ENCODE measurements at places on chromosomes 1 and 21. TPM values are rescaled to one million over a fixed set of nuclear protein-coding genes. Genes with fewer than 3 reads are reported as not detected.
A peak's percentile ranks its signal among the peaks of the same experiment; 100 is the strongest.

Gene VWA5B1
- not detected for total RNA-seq

Gene AK2
- total RNA-seq: 308 TPM

Gene TMPRSS2
- total RNA-seq: 16.2 TPM

Gene CDK18
- total RNA-seq: 13.6 TPM

Gene LCE1D
- total RNA-seq: not detected

Gene AK5
- total RNA-seq: not detected

Gene PCP4
- total RNA-seq: 278 TPM

Gene SLC25A34
- 1.5 TPM for total RNA-seq

Gene C4BPA
- not detected for total RNA-seq

Gene ARHGEF19
- 11.9 TPM for total RNA-seq

Gene GSTM1
- 23.4 TPM for total RNA-seq

DNA sequence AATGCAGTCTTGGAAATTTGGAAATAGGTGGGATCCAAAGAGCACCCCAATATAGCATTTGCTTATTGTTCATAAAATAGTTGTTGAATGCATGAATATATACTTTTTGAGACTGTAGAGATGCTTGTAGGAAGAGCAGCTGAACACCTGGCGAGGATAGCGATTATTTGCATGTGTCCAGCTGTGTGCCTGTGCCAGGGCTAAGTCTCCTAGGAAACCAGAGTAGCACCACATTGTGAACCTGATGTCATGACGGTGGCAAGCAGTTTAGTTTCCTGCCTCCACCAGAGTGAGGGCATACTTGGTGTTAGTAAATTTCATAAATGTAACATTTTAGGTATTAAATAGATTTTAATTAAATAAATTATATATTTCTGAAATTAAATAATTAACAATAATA lies 37.3 kb upstream of the IRF2BP2 start:
- no peaks in the 10 kb centered on the region for H3K27me3 ChIP-seq
- H3K36me3 ChIP-seq: no peaks in the 10 kb centered on the region
- no peak overlapping the region for H3K4me3 ChIP-seq
- no peak for DNase-seq
- peaks cover 12% of the 10 kb centered on the region for H3K4me1 ChIP-seq

- no peak for DNase-seq
- H3K27ac ChIP-seq: no peak overlapping the region
- H3K4me1 ChIP-seq: no peaks in the 10 kb centered on the region
Observed at GRCh38 chr21:35681946-35682345, 378.4 kb downstream of the SETD4 start.

DNA sequence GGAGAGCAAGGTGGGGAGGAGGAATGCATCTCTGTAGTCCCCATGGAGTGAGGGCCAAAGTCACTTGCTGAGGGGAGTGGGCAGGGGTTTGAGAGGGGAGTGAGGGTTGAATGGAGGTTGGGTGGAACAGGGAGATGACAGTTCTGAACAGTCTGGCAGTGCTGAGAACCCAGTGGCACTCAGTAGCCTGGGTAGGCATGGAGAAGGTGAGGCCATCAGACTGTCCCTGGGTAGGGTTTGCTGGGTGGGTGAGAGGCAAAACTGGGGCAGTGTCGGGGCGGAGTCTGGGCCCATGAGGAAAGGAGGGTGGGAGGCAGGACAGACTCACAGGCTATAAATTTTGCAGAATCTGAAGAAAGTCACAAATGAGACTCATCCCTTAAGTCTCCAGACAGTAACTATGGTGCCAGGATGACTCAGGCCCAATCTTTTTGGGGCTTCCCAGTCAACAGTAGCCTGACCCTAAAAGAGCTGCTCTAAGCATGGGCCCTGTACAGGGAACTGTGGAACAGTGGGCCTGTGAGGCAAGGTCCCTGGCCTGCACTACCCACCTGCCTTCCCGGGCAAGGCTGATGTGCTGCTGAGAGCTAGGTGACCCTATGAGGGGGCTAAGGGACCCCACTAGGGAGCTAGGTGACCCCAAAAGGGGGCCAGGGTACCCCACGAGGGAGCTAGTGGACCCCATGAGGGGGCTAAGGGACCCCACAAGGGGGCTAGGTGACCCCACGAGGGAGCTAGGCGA lies 51.0 kb upstream of the DMRTB1 start:
- no peaks in the 10 kb centered on the region for H3K36me3 ChIP-seq
- DNase-seq: no peak
- no peak overlapping the region for H3K4me3 ChIP-seq
- H3K27ac ChIP-seq: no peak overlapping the region
- H3K4me1 ChIP-seq: peaks cover 35% of the 10 kb centered on the region

- peaks cover 59% of the 10 kb centered on the region for H3K36me3 ChIP-seq
- no peaks in the 10 kb centered on the region for H3K4me1 ChIP-seq
- DNase-seq: no peak
- no peaks in the 10 kb centered on the region for H3K27me3 ChIP-seq
Observed at GRCh38 chr1:7810395-7810794, 26.3 kb downstream of the PER3 start.

DNA sequence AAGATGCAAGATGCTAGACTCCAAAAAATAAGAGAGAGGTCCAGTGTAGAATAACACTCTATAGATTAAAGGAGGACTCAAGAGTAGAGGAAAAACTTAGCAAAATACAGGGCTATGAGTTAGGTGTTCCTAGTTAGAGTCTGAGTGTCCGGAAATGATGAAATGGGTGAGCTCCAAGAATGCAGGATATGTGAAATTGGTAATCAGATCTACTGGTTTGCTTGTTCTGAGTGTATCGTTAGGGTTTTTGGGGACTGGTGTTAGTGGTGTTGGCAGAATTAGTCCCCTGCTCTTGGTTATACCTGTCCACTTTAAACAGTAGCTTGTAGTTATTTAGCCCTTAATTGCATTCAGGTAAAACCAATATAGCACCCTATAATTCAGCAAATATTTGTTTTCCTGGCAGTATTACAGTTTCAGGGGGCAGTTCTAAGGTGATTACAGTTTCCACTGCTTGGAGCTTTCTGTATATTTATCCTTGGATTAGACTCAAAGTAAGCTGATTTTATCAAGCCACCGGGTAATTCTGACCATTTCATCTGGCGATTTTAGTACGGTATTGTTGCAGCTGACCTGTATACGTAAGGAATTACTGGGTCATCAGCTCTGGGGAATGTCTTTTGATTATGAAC lies 332.7 kb downstream of the CHRM3 start:
- no peak overlapping the region for H3K27ac ChIP-seq
- no peaks in the 10 kb centered on the region for H3K27me3 ChIP-seq
- H3K36me3 ChIP-seq: no peaks in the 10 kb centered on the region
- H3K4me1 ChIP-seq: no peaks in the 10 kb centered on the region
- no peak for DNase-seq
- no peak overlapping the region for H3K4me3 ChIP-seq

DNA sequence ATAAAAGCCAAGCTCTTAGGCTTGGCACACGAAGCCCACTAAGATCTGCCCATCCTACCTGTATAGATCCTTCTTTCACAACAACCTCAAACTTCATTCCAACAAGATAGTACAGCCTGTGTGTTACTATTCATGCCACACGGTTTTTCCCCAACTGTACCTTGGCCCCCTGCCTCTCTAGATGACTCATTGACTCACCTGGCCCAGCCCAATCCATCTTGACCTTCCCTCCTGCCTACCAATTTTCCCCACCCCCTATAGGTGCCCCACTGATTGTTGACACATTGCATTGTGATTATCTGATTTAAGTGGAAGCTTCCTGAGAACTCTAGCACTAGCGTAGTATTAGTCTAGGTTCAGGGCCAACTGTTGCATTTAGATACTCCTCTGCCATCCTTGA lies 2.0 kb upstream of the CD101 start:
- no peaks in the 10 kb centered on the region for H3K27me3 ChIP-seq
- H3K4me3 ChIP-seq: no peak overlapping the region
- DNase-seq: no peak
- H3K27ac ChIP-seq: no peak overlapping the region
- H3K4me1 ChIP-seq: no peaks in the 10 kb centered on the region

DNA sequence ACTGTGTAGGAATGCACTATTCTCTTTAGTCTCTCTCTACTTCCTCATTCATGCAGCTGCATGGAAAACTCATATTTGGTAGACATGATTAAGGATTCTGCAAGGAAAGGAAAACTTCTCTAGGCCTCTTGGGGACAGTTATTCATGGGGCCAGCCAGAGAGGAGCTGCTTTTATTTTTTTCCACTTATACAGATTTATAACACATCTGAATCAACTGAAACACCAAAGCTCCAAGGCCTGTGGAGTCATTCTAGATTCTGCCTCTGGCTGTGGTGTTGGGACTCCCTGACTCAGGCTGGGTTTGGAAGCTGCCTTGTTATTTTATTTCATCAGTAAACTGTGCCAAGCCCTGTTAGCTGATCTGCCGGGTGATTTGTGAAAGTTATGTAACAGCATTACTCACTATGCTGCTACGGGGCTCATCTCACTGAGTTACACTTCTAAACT lies 83.9 kb upstream of the EDEM3 start:
- H3K4me1 ChIP-seq: peaks cover 21% of the 10 kb centered on the region
- no peaks in the 10 kb centered on the region for H3K36me3 ChIP-seq
- peak; percentile 33 for DNase-seq
- peak overlapping the region; percentile 25 for H3K27ac ChIP-seq
- H3K27me3 ChIP-seq: no peaks in the 10 kb centered on the region

GRCh38 chr1:22414244-22414751 lies 37.4 kb upstream of the ZBTB40 start:
- peak; percentile 93 for DNase-seq
- no peaks in the 10 kb centered on the region for H3K36me3 ChIP-seq
- H3K4me3 ChIP-seq: no peak overlapping the region
- peaks cover 19% of the 10 kb centered on the region for H3K4me1 ChIP-seq

DNA sequence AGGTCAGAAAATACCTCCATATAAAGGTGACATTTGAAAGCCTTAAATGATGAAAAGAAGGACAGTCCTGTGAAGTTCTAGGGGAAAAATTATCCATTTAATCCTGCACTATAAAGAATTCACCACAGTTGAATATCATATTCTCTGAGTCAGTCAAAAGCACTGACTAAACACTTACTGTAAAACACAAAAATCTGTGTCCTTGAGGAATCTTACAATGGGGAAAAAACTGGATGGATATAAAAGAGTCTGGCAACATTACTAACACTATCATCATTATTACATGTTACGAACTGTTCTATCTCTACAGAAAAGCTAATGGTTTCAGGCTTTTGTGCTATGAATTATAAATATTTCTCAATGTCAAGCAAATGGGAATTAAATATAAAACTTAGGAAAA lies 42.4 kb upstream of the HP1BP3 start:
- no peaks in the 10 kb centered on the region for H3K27me3 ChIP-seq
- H3K4me3 ChIP-seq: no peak overlapping the region
- DNase-seq: no peak

DNA sequence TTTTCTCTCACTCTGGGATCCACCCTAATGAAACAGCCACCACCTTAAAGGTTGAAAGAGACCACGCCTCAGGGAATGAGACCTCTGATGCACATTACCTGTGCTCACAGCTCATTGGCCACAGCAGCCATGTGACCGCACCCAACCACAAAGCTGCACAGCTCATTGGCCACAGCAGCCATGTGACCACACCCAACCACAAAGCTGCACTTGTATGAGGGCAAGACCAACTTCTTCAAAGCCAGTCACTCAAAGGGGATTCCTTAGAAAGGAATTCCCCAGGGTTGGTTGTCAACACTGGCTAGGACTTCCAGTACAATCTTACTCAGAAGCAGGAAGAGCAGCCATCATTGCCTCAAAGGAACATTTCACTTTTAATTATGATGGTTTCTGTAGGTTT lies 43.6 kb upstream of the PDE9A start:
- H3K27me3 ChIP-seq: no peaks in the 10 kb centered on the region
- no peak overlapping the region for H3K4me3 ChIP-seq
- peaks cover 8% of the 10 kb centered on the region for H3K4me1 ChIP-seq
- H3K27ac ChIP-seq: no peak overlapping the region
- H3K36me3 ChIP-seq: no peaks in the 10 kb centered on the region
- no peak for DNase-seq

- DNase-seq: no peak
- H3K4me1 ChIP-seq: peaks cover 27% of the 10 kb centered on the region
- H3K27ac ChIP-seq: no peak overlapping the region
- H3K36me3 ChIP-seq: no peaks in the 10 kb centered on the region
- H3K4me3 ChIP-seq: no peak overlapping the region
Observed at GRCh38 chr1:230109895-230110667, 43.0 kb downstream of the GALNT2 start.

- DNase-seq: peak; percentile 12
- no peak overlapping the region for H3K4me3 ChIP-seq
- peak overlapping the region; percentile 48 for H3K27ac ChIP-seq
- no peaks in the 10 kb centered on the region for H3K36me3 ChIP-seq
- H3K4me1 ChIP-seq: peaks cover 30% of the 10 kb centered on the region
- H3K27me3 ChIP-seq: no peaks in the 10 kb centered on the region
Observed at GRCh38 chr1:109793486-109794318, 30.0 kb upstream of the EPS8L3 start.

- DNase-seq: no peak
- H3K36me3 ChIP-seq: no peaks in the 10 kb centered on the region
- H3K27ac ChIP-seq: no peak overlapping the region
Observed at GRCh38 chr1:200561856-200562214, 58.7 kb downstream of the KIF14 start.

DNA sequence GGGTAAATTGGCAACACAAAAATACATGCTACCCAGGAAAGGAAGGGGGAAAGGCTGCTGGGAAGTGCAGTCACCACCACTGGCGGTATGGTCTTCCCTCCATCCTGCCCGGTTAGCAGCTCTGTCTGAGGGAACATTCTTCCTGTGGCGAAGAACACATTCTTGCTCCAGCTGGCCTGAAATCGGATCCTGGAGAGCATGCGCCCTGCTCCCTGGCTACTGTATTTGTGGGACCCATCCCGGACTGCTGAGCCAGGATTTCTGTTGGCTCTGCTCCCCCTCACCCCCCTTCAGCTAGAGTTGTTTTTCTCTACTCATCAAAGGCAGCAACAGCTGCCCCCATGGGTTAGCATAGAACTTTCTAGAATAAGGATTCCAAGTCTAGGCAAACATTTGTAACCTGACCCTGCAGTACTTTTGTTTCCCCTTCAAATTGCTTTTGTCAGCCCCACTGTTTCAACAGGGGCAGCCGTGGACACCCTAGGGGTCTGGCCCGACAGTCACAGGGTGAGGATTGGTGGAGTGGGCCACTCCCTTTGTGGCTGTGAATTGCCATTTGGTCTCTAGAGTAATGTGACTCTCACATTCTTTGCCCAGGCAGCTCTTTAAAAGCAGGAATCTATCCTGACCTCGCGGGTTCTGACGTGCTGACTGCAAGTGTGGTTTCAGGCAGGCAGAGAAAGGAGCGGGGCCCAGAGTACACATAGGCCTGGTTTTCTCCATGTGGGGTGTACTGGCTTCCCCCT lies 157.7 kb downstream of the TOMM20 start:
- H3K4me1 ChIP-seq: peaks cover 27% of the 10 kb centered on the region
- no peaks in the 10 kb centered on the region for H3K36me3 ChIP-seq
- peak; percentile 82 for DNase-seq
- H3K27me3 ChIP-seq: no peaks in the 10 kb centered on the region

DNA sequence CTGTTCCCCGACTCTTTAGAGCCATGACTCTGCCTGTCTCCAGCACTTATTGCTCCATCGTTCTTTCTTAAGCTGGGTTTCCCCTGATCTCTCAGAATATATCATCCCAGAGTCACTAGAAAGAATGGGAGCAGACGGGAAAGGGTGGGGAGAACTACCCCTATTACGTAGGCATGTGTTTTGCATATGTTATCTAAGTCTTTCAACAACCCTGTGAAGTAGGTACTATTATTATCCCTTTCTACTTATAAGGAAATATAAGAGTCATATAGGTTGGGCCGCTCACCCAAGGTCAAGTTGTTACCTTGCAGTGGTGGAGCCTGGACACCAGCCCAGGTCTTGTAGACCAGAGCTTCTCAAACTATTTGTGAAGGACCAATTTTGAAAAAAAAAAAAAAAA lies 38.7 kb downstream of the ELF3 start:
- no peaks in the 10 kb centered on the region for H3K36me3 ChIP-seq
- DNase-seq: no peak
- no peak overlapping the region for H3K27ac ChIP-seq
- no peaks in the 10 kb centered on the region for H3K27me3 ChIP-seq
- H3K4me1 ChIP-seq: peaks cover 19% of the 10 kb centered on the region
- no peak overlapping the region for H3K4me3 ChIP-seq

Data from thyroid gland (tissue), 4 donors.